Stimulated activated CD4-positive, alpha-beta T cell treated with anti-CD3 and anti-CD28 coated beads, Interleukin-4, amount 100 ng/mL, for 24 hours (primary cell): ENCODE measurements at places on chromosomes 1 and 21.

- DNase-seq = no peak
Observed at GRCh38 chr1:110083866-110084226, 13.4 kb upstream of the ALX3 start.

GRCh38 chr1:34166191-34166624, 1.2 kb upstream of the CSMD2 start:
- DNase-seq = no peak

DNA sequence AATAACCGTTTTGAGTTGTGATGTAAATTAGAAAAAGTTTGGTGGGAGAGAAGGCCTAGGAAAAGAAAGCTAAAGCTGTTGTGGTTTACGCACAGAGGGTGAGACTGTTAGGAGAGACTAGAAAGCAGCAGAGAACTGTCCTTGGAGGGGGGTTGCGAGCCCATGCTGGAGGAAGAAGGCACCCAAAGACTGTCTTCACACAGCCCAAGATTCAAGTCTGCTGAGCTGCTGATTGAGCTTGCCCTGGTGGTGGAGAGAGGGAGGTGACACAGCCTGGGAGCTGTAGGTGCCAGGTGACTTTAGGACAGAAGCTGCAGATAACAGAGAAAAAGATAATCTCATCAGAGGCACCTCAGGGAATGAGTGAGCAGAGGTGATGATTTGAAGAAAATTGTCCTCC, 18.3 kb upstream of the TLR5 start:
- no peak for DNase-seq

GRCh38 chr1:156077430-156077760, 4.9 kb downstream of the MEX3A start:
- no peak for DNase-seq

DNA sequence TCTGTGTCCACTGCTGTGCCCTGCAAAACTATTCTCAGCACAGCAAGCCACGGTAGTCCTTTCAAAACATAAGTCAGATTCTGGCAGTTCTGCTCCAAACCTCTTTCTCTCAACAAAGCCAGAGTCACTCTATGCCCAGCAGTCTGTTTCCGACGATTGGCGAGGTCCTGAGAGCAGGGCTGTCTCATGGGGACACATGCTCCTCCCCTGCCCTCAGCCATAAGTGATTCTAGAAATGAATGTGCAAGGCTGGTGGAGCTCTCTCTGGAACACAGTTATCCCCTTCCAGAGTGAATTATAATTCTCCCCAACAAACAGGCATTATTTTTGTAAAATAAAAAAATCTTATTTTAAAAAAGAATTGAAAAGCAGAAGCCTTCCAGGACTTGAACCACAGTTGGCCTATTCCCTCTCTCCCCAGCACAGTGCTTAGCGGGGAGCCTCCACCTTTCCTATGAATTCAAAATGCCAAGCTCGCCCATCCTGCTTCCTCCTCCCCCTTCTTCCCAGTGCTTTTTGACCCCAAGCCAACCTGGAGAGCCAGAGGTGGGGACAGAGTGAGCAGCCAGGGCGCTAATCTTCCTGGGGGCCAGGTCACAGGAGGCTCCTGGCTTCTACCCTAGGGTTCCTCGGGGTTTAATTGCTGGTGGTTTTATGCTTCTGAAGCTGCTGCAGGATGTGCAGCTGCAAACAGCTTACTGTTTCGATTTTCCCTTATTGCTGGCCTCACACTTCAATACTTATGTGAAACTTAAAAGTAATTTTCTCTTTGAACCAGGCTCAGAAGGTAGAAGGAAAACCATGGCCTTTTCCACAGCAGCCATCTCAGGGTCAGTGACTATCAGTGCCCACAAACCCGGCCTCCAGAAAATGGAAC, 41.1 kb downstream of the KCNJ6 start:
- DNase-seq = no peak

DNA sequence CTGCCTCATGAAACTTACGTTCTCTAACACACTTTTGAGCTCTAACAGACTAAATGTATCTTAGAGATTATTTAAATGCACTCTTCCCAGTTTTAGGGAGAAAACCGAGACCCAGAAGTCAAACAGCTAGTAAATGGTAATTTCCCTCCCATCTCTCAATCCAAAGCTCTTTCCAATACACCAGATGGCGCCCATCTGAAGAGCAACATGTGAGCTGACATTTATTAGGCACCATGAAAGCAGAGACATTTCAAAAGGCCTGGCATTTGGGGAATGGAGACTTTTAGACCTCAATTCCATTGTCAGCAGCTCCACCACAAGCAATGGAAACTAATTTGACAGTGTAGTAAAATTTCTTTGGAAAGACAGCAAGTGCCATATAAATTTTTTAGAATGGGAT, 191.4 kb downstream of the DAB1 start:
- no peak for DNase-seq

DNA sequence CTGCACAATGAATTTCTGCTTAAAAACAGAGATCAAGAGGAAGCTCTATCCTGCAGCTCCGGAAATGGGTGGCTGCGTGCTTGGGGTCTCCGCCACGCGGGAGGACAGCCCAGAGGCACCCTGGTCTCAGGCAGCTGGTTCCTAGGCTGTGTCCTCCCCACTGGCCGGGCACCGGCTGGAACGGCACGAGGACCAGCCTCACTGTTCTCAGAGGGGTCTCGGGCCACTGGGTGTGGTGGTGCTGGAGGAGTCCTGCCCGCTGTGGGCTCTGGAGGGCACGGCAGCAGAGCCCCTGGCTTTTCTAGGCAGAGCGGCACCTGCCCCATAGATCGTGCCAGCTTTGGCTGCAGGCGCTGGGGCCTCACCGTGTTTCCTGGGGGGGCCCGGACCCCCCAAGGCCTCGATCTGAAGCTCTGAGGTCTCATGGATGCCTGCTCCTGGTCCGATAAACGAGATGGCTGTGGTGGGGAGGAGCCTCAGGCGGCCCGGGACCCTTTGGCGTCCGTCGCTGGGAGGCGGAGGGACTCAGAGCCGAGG, 8.2 kb upstream of the RNF223 start:
- no peak for DNase-seq

DNA sequence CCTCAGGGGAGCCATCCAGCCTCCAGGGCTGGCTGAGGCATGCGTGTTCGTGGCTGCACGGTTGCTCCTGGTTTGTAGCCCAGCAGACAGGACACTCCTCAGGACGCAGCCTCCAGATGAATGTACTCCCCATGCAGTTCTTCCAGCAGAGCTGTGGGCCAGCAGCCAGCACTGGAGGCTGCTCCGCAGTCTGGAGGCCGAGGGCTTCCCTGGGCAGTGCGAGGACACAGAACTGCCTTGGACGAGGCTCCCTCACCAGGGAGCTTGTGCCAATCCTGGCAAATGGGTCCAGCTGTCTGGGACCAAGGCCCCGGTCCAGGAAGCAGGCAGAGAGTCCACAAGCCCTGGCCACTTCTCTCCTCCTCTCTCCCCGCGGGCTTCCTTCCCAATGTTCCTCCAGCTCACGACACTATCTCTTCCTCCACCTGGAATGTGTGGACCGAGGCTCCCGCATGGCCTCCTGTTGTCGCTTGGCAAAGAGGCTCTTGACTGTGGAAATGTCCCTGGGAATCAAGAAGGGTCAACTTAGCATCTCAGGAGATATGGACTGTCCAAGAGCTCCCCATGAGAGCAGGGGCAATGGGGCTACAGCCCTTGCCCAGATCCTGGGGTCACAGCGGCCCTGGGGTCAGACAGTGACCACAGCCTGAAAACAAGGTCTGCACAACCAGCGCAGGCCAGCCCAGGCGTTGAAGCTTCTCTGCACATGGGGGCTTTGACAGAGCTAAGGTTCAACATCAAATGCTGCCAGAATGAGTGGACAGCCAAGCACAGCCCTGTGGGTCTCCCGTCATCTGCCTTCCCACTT, 5.3 kb downstream of the EDN2 start:
- no peak for DNase-seq

DNA sequence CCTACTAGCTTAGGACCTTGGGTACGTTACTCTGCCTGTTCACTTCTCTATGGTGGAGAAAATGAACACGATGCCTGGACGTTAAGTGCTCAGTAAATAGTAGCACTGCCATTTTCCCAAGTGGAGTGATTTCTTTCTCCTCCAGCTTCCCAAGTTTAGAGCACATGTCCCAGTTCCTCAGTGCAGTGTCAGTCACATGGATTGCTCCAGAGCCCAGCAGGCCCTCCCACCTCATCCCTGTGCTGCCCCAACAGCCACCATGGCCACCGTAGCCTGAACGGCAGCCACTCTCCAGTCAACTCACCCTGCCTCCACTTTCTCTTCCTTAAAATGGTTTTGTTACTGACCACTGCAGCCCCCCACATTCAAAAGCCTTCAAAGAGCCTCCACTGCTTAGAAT, 8.5 kb downstream of the STMN1 start:
- no peak for DNase-seq

GRCh38 chr1:1345860-1346500, 3.2 kb downstream of the DVL1 start:
- no peak for DNase-seq
